Hematopoietic multipotent progenitor cell (in vitro differentiated cells): ENCODE measurements at places on chromosomes 4 and X. TPM values are rescaled to one million over a fixed set of nuclear protein-coding genes. Genes with fewer than 3 reads are reported as not detected.

The TXK gene
- 3.8 TPM for total RNA-seq

- no peak for DNase-seq
Observed at GRCh38 chr4:166153548-166153947, 280.5 kb downstream of the TLL1 start.

The UGT2B17 gene
- total RNA-seq, result not detected

DNA sequence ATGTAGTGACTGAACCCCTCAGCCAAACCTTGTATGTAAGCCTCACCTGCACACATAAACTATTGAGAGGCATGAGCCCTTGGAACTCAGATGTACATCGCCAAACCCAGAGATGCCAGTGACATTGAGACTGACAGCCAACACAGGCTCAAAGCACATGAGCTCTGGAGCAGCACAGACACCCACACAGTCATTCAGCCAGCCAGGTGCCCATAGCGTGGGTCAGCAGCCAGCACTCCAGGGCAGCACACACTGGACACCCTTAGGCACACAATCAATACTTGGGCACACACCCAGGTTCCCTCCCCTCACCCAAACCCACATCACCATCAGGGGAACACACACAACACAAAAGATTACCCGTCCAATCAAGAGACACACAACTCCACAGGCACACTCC, 4.3 kb upstream of the TIMP1 start:
- DNase-seq, result no peak

GRCh38 chr4:24224446-24224845, 334.6 kb upstream of the PPARGC1A start:
- DNase-seq, result no peak

The TCEAL2 gene
- total RNA-seq, result 0.27 TPM

GRCh38 chr4:77104791-77105540, 29.2 kb upstream of the CCNI start:
- DNase-seq, result no peak

The NOX1 gene
- not detected for total RNA-seq

DNA sequence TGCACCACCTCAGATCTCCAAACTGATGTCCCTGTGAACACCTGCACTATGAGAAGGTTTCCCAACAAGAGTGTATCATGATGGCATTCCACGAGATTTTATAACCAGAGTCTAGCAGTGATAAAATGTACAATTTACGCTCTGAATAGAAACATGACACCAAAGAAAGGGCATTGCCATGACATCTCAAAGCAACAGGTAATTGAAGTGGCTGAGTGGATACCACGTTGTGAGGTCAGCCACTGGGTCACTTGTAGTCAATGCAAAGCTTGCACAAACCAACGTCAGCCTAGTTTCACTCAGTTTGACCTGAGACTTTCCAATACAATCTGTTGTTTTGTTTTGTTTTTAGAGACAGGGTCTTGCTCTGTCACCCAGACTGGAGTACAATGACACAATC, 15.0 kb upstream of the SLC25A5 start:
- no peak for DNase-seq

DNA sequence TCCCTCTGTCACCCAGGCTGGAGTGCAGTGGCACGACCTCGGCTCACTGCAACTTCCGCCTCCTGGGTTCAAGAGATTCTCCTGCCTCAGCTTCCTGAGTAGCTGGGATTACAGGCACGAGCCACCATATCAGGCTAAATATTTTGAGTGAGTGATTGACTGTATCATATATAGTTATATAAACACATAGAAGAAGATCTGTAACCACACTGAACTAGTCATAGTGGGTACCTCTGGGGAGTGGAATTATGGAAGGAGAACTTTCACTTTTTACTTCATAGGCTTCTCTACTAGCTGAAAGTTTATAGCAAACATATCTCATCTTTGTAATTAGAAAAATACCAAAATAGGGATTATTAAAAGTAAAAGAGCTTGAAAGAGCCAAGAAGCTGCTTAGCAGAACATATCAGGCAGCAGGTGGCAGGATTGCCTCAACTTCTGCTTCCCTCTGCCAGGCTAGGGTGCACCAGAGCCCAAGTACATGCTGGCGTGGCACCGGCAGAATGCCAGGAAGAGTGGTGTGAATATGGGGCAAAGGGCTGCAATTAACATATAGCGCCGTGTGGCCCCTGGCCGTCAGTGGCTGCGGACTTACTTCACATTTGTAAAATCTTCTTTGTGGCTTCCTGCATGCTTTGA, 39.5 kb upstream of the CD40LG start:
- DNase-seq, result peak; percentile 66

DNA sequence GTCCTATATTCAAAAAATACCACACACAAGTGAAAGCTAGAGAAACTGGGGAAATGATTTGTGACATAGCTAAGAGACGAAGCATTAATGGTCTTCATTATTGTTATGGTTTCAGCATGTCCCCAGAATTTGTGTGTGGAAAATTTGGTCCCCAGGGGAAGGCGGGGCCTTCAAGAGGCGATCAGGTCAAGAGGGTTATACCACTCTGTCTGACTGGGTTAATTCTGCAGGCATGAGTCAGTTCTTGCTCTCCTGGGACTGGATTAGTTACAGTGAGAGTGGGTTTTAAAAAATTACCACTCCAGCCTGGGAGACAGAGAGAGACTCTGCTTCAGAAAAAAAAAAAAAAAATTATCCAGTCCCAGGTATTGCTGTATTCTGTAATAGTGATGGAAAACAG, 2.1 kb upstream of the MTNR1A start:
- DNase-seq, result no peak

The SSX2B gene
- not detected for total RNA-seq

DNA sequence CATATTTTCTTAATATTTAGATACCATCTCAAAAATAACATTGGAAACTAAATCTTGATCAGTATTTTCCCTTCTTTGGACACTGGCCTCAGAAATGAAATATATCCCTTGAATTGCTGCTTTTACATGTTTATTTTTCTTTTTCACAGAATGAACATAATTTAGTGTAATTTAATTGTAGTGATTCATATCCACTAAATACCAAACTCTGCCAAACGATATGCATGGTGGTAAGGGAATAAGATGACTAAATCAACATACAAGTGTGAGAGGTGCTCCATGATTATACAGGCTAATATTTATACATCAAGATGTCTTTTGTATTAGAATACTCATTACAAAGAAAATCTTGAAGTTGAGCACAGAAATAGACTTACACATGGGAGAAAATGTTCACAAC, 216.8 kb upstream of the PACRGL start:
- no peak for DNase-seq

- DNase-seq, result no peak
Observed at GRCh38 chr4:110550260-110550659, 72.6 kb downstream of the PITX2 start.

The TRIM60 gene
- total RNA-seq, result not detected

- peak; percentile 6 for DNase-seq
Observed at GRCh38 chr4:16794816-16795445, 103.5 kb downstream of the LDB2 start.

- DNase-seq, result no peak
Observed at GRCh38 chr4:104795264-104795939, 300.7 kb upstream of the CXXC4 start.

GRCh38 chr4:80155316-80155982, 41.9 kb upstream of the PRDM8 start:
- DNase-seq, result no peak

DNA sequence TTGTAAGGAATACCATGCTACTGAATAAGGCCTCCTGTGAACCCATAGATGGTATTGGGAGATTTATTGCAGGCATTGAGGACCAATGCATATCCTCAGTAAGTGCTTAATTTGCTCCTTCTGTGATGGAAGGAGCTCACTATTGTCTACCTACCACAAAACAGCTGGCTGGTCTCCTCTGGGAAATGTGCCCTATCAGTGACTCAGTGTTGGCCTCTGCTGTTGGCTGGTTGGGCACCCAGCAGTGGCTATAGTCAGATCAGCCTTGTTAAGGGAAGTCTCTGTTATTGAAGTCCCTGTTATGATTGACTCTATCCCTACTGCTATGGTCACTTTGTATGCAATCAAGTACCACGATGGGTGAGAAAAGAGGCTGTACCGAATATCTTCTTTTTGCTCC, 27.5 kb upstream of the OTUD4 start:
- DNase-seq, result no peak

DNA sequence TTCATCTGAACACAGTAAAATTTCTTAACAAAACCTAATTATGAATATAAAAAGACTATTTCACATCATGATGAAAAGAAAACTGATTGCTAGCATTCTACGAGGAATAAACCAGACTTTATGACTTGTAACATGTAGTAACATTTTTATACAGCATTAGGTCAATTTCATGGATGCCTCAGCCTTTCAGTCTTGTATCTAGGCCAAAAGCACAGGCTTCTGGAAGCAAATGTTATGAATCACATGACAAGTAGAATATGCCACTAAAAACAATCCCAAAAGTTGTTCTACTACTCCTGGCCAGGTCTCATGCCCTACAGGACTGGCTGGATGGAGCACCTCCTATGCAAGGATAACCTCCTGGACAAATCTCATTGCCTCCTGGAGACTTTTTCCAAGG, 101.2 kb downstream of the ARHGAP6 start:
- DNase-seq, result no peak

The SH2D1A gene
- 5.9 TPM for total RNA-seq

The EDNRA gene
- total RNA-seq, result not detected

The SPP1 gene
- 2.2 TPM for total RNA-seq

GRCh38 chr4:176185051-176185450, 10.3 kb downstream of the SPATA4 start:
- DNase-seq, result no peak

DNA sequence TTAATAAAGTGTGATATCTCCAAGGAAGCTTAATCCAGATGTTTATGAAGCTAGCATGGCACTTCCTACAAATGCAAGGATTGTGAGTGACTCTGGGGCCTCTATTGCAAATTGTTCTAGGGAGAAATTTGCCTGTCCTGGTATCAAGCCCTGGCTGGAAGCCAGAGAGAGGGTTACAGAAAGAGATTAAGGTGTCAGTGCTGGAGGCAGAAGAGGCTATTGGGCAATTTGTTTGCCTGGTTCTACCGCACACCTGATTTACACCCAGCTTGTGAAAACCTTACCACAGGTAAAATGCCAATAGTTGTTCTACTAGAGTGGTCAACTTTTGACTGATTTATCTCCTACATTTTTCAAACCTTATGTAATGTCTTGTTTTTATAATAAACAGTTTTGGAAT, 186.7 kb upstream of the FAT1 start:
- DNase-seq, result no peak

The FAM9C gene
- not detected for total RNA-seq

- no peak for DNase-seq
Observed at GRCh38 chr4:67891645-67892044, 7.8 kb upstream of the TMPRSS11D start.

DNA sequence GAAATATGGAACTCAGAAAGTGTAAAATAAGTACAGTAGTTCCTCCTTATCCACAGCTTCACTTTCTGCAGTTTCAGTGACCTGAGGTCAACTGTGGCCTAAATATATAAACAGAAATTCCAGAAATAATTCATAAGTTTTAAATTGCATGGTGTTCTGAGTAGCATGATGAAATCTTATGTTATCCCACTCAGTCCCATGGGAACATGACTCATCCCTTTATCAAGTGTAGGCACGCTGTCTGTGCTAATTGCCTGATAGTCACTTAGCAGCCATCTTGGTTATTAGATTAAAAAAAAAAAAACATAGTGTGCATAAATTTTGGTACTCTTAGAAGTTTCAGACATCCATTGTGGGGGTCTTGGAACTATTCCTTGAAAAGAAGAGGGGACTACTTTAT, 983.4 kb upstream of the ADGRL3 start:
- no peak for DNase-seq

GRCh38 chr4:128856246-128856645, 46.7 kb downstream of the JADE1 start:
- DNase-seq, result no peak

DNA sequence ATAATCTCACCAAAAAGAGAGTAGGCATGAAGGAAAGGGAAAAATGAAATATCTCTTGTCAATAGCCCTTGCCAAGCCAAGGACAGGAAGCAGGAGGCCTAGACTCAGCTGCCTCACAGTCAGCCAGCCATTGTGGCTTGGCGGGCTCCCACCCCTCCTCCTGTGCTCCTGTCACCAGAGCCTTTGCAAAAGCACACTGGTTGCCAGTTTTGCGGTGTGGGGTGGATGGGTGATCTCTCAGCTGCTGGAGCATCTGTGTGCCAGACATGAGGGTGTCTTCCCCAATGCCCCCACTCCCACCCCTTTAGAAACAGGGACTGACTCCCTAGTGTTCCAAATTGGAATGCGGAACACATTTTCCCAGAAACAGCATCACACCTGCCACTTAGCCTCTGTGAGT, 26.1 kb downstream of the ARHGEF6 start:
- no peak for DNase-seq

The USP17L26 gene
- total RNA-seq, result not detected

DNA sequence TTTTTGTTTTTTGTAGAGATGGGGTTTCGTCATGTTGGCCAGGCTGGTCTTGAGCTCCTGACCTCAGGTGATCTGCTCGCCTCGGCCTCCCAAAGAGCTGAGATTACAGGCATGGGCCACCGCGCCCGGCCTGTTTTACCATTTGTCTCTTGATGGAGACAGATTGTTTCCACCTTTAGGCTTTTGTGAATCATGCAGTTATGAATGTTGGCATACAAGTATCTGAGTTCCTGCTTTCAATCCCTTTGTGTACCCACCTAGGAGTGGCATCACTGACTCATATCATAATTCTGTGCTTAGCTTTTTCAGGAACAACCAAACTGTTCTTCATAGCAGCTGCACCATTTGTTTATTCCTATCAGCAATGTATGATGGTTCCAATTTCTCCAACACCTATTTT, 20.2 kb upstream of the MGST2 start:
- no peak for DNase-seq

The CRMP1 gene
- under 0.01 TPM for total RNA-seq

- no peak for DNase-seq
Observed at GRCh38 chr4:32475710-32476109, 1755.5 kb downstream of the PCDH7 start.

DNA sequence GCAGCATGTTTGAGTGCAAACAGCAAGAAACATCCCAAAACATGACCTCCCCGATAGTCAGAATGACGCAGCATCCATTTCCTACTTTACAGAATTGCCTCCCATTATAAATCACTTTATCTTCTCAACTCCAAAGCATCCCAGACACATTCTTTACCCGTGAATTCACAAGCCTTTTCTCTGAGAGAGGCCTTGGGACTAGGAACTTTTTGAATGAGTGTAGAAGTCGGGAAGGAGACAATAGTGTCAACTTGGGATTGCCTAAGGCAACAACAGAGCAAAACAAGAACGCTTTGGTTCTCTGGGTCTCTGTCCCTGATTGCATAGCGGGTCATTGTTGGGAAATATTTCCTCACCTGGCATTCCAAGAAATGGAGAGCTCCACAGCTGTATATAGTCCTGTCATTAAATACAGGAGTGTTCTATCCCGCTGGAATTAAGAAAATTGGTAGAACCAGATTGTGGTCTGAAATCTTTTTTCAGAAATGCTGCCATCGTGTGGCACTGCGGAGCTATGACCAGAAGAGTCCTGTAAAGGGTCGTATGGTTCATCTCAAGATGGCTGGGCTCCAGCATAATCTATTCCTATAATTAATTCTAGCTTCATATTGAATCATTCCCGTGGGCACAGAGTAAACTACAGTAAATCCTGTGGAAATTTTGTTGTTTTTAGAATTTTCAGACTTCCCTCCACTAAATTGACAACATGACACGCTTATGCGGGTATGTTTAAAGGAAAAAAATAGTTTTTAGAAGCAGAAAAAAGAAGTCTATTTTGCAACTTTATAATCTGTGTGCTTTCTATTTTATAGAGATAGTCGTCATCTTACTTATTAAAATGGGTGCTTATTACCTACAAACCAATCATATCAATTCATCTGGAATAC, 2.0 kb upstream of the SPP1 start:
- DNase-seq, result peak; percentile 48

- DNase-seq, result no peak
Observed at GRCh38 chr4:7206911-7207567, 14.7 kb downstream of the SORCS2 start.
